ENCODE measurements at places on chromosomes 3 and 15.

DNA sequence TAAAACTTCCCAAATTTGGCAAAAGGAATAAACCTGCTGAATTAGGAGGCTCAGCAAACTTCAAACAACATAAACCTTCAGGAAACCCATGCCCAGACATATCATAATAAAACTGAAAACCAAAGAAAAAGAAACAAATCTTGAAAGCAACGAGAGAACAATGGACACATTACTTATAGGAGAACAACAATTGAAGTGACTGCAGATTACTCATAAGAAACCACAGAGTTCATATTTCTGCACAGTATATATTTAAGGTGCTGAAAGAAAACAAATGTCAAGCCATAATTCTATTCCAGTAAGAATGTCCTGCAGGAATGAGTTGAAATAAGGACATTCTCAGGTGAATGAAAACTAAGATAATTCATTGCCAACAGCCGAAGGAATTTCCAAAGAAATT lies 80.8 kb upstream of the PROK2 start:
- DNase-seq, result no peak

GRCh38 chr3:136783708-136784191 lies 31.6 kb upstream of the STAG1 start:
- DNase-seq, result no peak

- DNase-seq, result no peak
These were observed 46.6 kb downstream of the FAH start for GRCh38 chr15:80199366-80199765.

DNA sequence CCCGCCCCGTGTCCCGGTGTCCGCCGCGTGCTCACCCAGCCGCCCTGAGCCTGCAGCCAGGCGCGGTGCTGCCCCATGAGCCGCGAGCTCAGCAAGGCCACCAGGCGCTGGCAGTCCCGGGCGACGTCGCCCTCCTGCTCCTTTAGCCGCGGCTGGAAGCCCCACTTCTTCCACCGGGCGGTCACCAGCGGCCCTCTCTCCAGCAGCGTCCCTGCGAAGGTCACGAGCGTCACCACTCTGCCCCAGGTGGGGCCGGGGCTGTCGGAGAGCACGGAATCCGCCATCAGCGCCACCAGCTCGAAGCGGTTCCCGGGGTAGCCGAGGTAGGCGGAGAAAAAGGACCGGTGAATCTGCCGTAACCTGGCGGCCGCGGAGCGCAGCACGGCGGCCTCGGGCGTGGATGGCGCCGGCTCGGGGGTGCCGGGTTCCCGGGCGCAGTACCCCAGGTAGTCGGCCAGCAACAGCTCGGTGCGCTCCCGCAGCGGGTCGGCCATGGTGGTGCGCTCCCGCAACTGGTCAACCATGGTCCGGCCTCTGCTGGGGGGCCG lies 298 bp downstream of the BCL2L10 start:
- no peak for DNase-seq

- DNase-seq, result no peak
These were observed 379.2 kb downstream of the LPP start for GRCh38 chr3:188533172-188533571.

GRCh38 chr15:81780966-81781365 lies 264.9 kb downstream of the MEX3B start:
- no peak for DNase-seq

GRCh38 chr3:62090066-62090465 lies 283.3 kb downstream of the FEZF2 start:
- DNase-seq, result no peak

DNA sequence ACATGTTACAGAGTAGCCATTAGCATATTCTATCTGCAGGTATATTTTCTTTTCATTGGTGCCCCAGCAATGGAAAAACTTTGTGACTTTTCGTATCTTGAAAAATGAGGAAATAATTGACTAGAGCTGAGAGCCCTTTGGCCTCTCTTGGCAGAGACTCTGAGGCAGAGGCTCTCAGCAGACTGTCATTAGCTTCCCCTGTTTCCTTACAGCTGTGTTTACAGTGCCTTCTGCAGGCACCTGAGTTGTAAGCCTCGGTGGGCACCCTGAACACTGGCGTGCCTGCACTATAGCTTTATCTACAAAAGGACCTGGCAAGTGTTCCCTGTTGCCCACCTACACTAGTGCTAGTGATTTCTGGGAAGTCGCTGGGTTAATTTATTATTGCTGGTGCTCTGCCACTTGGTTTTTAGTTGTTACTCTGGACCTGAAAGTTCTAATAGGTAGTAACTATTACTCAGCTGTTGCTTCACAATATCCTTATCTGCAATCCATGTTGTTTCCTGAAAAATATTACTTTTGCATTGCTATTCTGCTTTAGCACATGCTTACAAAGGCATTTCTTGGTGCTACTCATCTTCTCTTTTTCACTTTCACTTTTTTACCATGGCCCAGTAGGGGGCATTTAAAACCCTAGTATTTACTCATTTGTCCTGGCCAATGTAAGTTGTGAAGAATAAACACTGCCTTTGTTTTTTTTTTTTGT lies 7.8 kb upstream of the GPR171 start:
- DNase-seq, result no peak

- DNase-seq, result no peak
These were observed 298.5 kb downstream of the IGSF11 start for GRCh38 chr3:118736107-118736506.

GRCh38 chr3:65729973-65730372 lies 308.7 kb downstream of the MAGI1 start:
- DNase-seq, result no peak

DNA sequence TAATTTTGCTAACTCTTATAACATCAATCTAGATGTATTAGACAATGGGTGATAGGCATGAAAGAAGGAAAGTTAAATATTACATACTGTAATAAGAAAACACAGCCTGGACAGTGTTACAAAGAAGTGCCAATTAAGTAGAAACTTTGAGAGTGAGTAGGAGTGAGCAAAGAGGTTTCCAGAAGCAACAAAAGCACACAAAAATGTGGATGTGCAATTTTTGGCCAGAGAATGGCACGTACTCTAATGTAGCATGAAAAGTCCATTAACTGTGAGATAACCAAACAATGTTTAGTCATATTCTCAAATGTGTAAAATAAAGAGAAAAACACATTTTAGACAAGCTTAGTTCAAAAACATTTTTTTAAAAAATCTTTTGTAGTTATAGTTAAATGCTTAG lies 567.3 kb downstream of the ROBO1 start:
- no peak for DNase-seq

DNA sequence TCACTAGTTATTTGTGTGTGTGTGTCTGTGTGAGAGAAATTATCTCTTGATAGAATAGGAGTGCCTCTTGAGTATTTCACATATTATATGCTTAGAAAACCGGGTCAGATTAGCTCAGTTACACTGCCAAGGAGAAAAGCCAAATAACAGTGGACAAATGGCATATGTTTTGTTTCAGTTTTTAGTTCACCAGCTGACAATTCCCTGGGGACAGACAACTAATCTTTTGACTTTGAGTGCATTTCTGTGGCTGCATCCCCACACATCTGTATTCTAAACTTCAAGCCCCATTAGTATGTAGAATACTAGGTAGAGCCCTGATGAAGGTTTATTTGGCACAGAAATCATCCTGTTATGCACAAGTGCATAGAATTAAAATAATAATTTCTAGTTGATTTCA lies 227.7 kb upstream of the CNTN3 start:
- no peak for DNase-seq

GRCh38 chr15:69543681-69544364 lies 91.2 kb downstream of the RPLP1 start:
- no peak for DNase-seq

GRCh38 chr3:113894927-113895326 lies 52.9 kb upstream of the ZDHHC23 start:
- DNase-seq, result no peak
